Germinal center (tissue), 1 donor: ENCODE measurements at places on chromosomes 3 and 15.
A peak's percentile ranks its signal among the peaks of the same experiment; 100 is the strongest.

- no peak for DNase-seq
These were observed 223.6 kb upstream of the PDZRN3 start for GRCh38 chr3:73848173-73848906.

DNA sequence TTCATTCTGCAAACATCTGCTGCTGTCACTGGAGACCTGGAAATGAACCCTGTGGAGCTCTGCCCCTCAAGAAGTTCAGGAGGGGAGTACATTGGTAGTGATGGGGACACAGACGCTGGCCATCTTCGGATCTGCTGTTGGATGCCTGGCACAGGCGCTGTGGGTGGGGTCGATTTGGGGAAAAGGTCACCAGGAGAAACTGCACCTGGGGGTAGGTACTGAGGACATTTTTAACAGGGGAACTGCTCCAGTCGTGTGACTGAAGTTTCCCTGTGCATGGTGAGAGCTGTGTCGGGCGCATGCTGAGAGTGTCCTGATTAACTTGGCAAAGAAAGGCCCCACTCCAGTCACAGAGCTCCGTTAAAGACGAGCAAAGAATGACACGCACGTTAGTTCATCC, 3.4 kb downstream of the UROC1 start:
- no peak for DNase-seq

DNA sequence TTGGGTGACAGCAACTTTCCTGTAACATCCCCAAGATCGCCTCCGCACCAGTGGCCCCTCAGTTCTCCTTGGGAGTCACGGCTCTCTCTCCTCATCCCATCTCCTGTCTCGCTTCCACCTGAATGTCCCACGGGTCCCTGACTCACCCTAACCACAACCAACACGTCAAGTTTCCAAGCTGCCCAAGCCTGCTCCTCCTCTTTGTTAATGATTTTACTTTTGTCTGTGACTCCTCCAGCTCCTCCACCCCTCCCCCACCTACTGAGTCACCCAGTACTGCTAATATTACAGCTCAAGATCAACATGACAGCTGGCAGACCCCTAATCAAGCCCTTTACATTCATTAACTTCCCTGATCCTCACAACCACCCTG, 39.3 kb downstream of the BDH1 start:
- no peak for DNase-seq

GRCh38 chr15:77025083-77025901, 30.4 kb downstream of the PSTPIP1 start:
- DNase-seq = no peak

DNA sequence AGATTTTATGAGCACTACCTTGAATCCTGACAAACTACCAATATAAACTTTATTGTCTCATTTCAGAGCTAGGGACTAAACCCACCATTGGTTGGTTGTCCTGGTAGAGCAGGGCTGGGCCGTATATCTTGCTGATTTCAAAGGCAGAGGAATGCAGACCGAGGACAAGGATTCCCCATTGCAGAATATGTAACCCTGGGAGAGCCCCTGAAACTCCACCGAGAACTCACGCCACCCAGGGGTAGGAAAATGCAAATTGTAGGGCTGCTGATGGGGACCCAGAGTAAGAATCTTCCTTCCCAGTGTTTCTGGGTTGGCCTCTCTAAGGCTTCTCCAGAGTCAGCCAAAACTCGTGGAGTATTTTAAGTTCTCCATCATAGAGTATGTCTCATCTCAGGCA, 235.3 kb downstream of the ABHD5 start:
- no peak for DNase-seq

DNA sequence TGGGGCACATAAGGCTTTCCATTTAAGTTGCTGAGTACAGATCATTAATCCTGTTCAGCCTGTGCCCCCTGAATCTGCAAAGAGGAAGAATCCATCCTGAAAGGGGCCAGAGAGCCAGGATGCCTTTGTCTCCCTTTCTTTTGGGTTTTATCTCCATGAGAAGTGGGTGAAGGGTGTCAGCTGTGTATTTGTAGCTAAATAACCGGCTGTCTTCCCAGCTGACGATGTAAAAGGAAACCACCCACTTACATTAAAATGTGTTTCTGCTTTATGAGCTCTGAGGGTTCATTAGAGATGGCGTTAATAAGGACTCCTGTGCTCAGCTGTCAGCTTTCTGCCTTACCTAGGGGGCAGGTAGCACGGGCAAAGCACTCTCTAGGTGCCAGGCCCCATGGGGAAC, 83.4 kb downstream of the SLCO3A1 start:
- DNase-seq = no peak

DNA sequence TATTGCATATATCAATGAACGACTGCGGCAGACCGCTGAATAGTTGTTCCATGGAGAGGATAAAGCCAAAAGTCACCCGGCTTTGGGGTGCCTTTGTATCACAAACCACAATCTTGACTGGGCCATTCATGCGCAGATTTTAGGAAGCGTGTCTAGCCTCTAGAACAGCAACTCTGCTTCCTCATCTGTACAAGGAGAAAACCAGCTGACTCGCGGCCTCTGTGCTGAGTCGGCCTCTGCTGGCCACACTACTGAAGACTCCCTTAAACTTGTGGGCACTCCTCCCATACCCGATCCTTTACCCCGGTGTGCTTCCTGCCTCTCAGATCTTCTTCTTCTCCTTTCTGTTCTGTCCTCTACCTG, 872 bp downstream of the DLEC1 start:
- peak; percentile 65 for DNase-seq

GRCh38 chr3:37283011-37283410, 108.6 kb upstream of the LRRFIP2 start:
- DNase-seq = no peak

DNA sequence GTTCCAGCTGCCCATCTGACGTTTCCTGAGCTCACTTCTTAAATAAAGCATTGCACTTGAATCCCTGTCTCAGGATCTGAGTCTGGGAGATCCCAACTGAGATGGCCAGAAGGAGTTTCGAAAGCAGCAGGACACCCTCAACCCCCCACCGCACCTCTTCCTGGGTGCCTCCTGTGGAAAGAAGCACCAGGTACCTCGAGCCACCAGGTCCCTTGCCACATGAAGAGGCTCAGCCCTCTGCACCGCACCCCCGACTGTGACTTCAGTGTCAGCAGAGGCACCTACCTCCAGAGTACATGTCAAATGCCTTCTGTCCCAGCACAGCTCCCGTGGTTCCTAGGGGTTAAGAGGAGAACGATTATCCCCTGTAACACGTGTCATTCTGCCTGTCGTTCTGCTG, 26.7 kb downstream of the FAM3D start:
- no peak for DNase-seq

DNA sequence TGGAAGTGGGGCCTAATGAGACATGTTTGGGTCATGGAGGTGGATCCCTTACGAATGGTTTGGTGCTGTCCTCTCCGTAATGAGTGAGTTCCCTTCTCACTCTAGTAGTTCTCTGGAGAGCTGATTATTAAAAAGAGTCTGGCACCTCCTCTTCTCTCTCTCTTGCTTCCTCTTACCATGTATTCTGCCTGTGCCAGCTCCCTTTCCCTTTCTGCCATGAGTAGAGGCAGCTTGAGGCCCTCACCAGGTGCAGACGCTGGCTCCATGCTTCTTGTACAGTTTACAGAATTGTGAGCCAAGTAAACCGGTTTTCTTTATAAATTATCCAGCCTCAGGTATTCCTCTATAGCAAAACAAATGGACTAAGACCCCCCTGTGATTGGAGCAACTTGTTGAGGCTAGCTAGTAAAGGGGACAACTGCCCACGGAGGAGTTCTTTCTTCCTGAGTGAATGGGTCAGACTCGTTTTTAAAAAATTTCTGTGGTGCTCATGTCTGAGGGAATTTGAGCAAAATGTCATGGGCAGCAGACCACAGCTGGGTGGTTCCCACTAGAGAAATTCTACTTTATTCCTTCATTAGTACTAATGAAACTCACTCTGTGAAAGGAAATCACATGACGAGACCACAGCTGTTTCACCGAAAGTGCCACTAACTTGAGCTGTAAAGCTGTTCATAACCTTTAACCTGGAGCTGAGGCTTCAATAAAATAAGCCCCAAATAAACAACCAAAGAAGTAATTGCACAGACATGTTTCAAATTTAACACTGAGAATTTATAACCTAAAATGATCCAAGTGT, 210.0 kb downstream of the NFKBIZ start:
- DNase-seq = peak; percentile 24

DNA sequence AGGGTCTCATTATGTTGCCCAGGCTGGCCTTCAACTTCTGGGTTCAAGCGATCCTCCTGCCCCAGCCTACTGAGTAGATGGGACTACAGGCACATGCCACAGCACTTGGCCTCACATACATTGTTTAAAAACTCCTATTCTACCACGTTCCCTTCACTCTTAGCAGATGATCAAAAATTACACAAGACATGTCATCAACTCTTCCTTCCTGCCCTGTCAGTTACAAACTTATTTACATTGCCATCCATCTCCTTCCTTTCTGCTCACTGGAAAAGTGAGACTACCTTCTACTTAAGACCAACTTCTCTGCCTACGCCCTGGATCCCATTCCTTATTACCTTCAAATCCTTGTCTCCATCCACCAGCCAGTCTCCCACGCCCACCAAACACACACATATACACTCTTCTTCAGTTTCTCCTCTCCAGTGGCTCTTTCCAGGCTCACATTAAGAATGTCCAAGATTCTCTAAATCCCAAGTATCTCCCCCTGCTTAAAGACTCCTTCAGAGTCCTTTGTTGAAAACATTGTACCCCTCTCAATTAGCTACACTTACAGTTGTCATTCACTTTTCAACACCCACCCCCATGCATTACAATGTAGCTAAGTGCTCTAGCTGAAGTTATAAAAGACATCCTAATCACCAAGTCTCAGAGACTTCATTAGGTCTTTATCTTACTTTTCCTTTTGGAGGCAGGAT, 4.3 kb downstream of the PEAK1 start:
- no peak for DNase-seq
